ENCODE measurements at places on chromosomes 2 and 18.

DNA sequence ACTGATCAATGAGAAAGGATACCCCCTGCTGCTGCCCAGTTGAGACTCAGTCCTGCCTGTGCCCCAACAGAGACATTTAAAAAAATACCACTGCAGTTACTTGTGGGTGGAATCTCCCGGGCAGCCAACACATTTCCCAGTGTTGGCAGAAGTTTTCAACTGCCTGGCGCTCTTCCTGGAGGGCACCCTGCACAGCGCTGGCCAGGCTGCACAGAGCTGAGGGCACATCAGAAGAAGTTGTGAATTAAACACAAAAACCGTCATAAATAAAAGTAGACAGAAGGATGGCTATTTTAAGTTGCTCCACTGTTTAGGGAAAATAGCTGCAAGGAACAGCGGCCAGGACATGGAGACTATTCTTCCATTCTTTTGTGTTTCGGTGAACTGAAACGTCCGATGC lies 110.2 kb upstream of the THOC1 start:
- no peak for DNase-seq

GRCh38 chr2:135637456-135638087 lies 104.1 kb upstream of the UBXN4 start:
- no peak for DNase-seq

DNA sequence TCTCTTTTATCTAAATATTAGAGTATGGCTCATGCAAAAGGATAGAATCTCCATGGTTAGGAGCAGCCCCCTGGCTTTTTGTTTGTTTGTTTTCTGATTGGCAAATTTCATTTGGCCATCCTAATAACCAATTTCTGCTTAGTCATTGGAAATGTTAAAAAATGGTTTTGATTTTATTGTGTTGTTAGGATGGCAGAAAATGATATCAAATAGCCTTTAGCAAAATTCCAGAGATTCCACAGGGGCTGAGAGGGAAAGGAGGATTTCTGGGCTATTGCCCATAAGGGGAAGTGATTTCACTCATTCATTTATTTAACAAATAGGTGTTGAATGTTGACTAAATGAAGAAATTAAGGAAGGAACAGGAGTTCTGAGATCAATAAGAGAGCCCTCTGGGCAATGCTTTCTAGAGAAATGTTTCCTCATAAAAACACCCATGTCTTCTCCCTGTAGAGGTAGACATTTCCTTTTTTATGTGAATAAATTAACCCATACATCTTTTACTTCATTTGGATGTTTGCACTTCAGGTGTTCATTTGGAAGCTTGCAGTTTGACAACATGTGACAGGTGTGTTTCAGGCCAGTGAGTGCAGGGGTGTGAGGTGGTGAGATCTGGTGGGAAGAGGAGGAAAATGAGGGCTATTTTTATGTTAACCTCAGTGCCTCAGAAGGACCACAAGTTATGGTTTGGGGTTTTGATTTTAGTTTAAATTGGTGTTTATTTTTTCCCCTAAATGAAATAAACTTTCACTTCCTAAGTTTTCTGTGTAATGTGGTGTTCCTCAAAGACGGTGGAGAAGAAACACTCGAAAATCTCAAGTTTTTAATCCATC lies 61.7 kb upstream of the EPC2 start:
- DNase-seq, result no peak

DNA sequence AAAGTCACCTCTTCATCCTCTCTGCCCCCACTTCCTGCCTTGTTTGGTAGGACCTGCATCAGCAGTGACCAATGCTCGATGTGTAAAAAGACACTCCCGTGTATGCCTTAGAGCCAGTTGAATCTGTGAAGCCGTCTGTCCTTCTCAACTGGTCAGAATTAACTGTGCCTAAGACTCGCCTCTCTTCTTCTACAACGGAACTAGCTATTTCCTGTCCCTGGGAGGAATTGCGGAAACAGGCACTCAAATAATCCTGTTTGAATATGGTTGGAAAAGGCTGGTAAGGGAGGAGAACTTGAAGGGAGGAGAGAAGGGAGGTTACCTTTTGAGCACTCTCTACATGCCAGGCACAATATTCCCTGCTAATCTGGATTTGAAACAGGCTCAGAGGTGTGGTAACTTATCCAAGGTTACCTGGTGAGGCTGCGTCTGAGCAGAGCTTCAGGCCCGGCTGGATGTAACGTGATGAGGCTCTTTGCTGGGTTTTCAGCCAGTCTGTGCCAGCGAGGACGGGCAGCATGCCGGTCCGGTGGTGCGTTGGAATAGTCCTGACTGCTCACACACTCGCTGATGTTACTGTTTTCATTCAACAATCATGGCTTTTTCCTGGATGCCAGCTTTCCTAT lies 127.0 kb downstream of the FAM168B start:
- DNase-seq, result no peak

GRCh38 chr2:79125721-79125985 lies 5.4 kb downstream of the REG1A start:
- DNase-seq, result no peak

DNA sequence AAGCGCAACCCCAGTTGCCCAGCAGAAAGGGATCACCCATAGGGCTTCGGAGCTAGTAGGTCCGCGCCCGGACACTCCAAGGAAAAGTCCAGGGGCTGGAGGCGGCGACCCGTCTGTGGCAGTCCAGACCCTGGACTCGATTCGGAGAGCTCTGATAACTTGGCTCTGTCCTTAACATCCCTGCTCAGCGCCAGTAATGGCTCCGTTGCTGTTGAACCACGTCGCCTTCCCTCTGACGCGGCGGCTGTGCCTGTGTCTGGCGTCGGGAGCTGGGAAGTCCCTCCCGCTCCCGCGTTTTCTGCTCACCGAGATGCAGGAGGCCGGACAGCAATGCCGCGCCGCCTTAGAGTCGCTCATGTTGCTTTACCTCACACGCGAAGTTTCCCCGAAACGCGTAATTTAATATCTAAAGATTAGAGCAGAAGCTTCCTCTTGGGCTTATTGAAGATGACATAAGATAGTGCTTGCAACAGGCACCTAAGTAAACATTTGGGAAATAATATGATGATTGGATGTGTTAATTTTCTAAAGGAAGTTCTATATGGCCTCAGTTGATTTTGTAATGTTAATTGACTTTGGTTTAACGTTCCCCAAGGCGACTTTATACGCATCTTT lies 1.3 kb upstream of the ZBTB14 start:
- DNase-seq, result no peak

DNA sequence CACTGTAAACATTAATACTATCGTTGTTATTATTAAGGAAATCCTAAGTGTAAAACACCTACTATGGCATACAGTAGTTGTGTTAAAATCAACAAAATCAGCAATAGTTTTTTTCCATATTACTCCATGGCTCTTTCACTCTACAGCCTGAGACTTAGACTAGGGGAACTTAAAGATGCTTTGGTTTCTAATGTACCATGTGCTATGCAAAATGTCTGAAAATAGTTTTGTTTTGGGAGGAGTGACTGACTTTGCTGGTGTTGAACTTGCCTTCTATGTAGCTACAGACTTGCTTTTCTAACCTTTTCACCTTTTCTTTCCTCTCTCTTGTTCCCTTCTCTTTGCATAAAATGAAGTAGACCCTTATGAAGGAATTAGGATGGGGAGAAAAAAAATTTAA lies 159.0 kb upstream of the CCDC195 start:
- DNase-seq, result no peak

Data from CD8-positive, alpha-beta memory T cell (primary cell).